ENCODE measurements at places on chromosomes 6 and 20.
A peak's percentile ranks its signal among the peaks of the same experiment; 100 is the strongest.

GRCh38 chr20:3093861-3094361 is 9.4 kb upstream of the AVP start:
- no peak for DNase-seq

GRCh38 chr6:157953580-157954091 is 28.0 kb upstream of the SYNJ2 start:
- DNase-seq = no peak

GRCh38 chr6:3480009-3480408 is 23.2 kb upstream of the SLC22A23 start:
- DNase-seq = no peak

DNA sequence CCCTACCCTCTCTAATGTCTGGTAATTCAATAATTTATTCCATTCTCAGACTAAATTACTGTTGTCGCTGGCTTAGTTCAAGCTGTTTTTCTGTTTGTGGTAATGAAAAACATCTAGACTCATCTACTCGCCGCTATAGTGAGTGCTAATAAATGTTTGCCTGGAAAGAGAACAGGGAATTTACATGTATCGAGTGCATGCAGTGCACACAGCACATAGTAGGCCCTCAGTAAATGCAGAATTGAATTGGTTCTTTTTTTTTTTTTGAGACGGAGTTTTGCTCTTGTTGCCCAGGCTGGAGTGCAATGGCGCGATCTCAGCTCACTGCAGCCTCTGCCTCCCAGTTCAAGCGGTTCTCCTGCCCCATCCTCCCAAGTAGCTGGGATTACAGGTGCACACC is 7.7 kb upstream of the NSFL1C start:
- DNase-seq = no peak

GRCh38 chr20:4952229-4952628 is 49.1 kb downstream of the SLC23A2 start:
- no peak for DNase-seq

DNA sequence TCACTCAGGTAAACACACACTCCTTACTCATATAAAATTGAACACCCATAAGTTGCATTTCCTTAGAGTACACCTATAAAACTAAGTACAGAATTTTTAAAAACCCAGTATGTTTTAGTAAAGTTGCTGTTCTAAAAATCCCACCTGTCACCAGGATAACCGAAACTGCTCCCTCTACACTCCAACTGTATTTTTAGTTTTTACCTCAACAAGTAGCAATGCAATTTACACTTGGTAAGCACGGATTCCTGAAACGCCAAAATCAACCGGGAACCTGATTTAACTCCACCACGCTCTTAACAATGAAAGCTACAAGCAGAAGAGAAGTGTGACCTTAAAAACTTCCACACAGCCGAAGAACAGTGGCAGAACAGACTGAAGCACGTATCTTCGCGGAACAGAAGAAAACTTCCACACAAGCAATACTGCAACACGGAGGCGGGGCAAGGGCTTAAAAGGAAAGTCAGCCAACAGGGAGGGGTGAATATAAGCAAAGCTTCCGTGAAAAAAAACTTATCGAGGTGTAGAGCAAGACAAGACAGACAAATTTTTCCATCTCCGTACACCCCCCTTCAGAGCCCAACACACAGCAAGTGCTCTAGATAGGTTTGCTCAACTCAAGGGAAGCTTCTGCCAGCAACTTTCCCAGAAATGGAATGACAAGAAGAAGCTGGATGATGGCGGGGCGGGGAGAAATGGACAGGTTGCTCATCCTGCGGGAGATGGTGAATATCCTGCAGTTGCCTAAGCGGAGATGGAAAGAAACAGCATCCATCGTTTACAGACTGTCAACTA is 1.4 kb downstream of the STAU1 start:
- DNase-seq = peak; percentile 48

- no peak for DNase-seq
Measured at GRCh38 chr6:49001856-49002541, 461.1 kb downstream of the MMUT start.

DNA sequence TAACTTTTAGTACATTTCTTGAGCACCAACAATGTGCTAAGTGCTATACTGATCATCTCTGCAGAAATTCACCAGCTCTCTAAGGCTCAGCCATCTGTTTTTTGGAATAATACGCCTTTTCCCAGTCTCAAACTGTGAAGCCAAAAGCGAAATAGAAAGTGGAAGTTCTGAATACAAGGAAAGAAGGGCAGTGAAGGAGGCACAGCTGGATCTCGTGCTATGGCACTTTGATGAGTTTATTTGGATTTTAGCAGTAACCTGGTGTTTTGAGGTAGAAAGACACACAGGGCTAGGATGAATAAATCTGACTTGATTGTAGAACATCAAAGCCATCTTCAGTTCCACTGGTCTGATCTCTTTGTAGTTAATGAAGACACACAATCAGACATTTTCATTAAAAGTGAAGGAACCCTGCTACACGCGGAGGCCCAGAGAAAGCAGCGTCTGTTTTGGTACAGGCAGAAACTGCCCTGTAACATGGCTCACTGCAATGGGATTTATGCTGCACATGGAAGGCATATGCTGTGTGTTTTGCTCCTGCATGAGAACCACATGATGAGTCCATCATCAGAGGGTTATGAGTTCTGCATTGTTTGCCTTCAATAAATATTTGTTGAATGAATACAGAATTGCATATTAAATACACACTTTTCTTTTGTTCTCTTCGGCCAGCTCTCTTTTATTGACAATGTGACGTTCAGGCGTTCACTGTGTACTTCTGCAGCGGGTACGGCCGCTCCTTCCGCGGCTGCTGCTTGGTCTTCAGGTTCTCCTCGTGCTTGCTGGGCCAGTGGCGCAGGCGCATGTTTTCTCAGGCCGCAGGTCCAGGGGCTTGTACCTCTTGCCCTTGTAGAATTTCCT is 100.9 kb downstream of the PREP start:
- no peak for DNase-seq

- DNase-seq = no peak
Measured at GRCh38 chr6:47716207-47716606, 17.8 kb downstream of the ADGRF4 start.

DNA sequence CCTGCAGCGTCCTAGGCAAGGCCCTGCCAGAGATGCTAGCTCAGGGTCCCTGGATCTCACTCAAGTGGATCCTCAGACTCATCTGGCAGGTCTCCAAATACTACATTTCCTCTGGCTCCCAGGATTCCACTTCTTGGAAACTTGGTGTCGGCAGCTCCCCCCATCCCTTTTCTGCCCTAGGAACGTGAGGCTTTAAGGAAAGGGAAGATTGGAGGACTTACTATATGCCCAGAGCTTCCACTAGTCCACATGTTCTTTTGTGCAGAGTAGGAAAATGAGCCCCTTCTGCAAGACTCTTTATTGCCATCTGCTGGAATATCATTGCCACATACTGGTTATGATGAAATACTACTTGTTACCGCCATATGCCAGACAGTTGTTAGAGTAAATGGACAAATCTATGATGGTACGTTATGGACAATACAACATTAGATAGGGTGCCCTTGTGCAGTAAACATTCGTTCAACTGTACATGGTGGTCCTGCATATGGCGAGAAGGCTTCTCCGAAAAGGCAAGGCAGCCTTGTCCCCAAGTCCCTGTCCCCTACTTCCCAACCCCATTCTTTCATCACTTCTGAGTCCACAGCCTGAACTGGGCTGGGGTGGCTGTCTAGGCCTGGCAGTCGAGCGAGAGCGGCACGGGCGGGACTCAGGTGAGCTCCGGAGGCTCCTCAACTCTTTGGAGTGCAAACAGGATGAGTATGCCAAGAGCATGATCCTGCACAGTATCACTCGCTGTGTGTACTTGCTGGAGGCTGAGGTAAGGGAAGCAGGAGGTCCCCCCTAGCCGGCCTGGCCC is 780 bp downstream of the ARMC12 start:
- DNase-seq = no peak

DNA sequence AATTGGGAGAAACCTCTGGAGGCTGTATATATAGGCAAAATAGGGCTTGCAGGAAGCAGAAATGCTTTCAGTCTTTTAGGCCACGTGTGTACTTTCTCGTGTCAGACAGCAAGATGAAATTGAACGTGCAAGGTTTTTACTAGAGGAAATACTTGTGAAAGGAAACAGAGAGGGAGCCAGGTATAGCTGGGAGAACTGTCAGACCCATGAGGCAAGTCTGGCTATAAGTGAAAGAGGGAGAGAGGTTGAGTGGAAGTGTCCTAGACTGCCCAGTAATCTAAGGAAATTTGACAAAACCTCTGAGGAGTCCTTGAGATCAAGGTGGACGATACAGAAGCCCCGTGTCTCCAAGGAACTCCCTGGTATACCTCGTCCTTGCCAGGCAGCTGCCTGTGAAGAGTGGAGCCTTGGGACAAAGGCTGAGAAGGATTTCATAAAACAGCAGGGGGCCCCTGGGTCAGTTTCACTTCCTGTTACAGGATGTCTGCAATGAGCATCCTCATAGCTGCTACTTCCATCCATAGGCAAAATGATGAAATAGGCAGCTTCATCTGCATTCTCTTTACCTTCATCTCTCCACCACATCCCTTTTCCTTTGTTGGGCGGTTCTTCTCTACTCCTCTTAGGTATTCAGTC is 114.4 kb upstream of the MAP3K7 start:
- no peak for DNase-seq

GRCh38 chr6:117138920-117139319 is 126.4 kb upstream of the VGLL2 start:
- no peak for DNase-seq

GRCh38 chr20:43238266-43238665 is 48.6 kb upstream of the PTPRT start:
- DNase-seq = no peak

DNA sequence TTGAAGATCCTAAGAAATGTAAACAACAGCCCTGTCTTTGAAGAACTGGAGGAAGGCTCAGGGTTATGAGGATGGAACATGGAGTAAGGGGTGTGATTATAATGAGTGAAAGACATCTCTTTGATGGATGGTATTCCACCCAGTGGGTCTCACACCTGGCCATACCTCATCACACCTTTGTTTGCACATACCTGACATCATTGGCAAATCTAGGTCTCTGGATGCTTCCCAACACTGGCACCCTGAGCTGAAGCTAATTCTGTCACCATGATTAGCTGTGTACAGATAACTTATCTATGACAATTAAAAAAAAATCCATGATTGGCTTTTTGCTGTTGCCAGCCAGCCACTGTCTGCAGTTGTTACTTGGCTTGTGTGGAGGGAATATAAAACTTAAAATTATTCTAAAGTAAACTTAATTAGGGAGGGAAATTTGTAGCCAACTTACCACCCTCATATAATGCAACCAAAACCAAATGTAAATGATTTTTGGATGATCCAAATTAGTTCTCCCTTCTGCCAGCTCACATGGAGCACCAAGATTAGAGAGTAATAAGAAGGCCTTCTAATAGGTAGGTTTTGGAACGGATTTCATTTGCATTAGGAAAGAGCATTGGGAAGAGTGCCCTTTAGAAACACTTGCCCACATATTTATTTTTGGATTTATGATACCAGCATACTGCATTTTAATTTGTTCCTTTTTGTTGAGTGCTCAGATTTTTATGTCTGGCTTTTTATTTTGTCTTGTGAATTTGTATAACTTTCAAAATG is 249.5 kb downstream of the SOX4 start:
- DNase-seq = no peak

- no peak for DNase-seq
Measured at GRCh38 chr6:29325777-29326176, 24.3 kb downstream of the OR14J1 start.

GRCh38 chr20:53789989-53790675 is 196.5 kb upstream of the ZNF217 start:
- no peak for DNase-seq

GRCh38 chr6:44054721-44055559 is 72.3 kb downstream of the MRPL14 start:
- DNase-seq = no peak

DNA sequence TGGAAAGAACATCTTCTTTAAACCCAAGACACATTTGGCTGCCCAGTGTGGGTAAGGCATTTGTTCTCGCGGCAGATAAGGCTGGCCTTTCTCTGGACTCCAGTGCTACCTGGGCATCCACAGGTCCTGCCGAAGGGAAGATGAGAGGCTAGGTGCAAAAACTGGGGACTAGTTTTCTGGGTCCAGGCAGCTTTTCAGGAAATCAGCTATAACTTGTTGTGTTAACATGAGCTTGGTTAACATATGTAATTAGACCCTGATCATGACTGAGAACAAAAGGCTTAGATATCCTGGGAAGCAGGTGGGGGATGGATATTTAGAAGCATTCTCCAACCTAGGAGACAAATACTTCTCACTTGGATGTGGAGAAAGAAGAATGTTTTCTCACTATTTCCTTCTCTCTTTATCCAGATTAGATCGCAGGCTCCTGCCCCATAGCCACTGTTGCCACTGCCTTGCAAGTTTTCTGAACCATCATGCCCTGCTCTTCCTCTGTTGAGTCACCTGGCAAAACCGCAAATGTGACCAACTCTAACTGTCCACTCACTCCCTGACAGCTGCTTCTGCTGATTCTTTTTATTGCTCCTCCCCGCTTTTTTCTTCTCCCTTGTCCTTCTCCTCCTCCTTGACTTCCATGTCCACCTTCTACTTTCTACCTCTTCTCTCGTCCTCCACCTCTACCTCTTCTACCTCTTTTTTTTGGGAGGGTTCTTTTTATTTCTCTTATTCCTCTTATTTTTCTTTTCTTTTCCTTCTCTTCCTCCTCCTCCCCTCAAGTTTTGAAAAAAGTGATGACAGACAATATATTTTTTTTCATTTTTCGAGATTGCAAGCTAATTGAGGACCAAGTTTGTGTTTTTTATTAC is 258.1 kb downstream of the UTRN start:
- no peak for DNase-seq

DNA sequence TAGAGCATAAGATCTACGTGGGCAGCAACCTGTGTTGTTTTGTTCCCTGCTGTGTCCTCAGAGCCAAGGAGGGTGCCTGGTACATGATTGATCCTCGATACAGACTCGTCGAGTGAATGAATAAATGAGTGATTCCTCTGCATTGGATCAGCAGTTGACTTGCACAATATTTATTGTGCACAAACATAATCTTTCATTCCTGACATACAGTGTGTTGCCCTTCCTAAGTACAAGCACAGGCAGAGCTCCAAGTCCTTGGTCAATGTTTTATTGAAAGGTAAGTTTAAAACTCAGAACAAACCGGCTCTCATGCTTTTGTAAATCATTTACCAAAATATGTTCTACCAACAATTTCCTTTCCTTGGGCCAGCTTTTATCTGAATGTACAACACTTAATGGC is 57.4 kb downstream of the STMND1 start:
- DNase-seq = no peak

GRCh38 chr20:44279228-44279627 is 31.8 kb downstream of the FITM2 start:
- DNase-seq = no peak

- DNase-seq = no peak
Measured at GRCh38 chr20:24977797-24978196, 14.8 kb downstream of the APMAP start.

DNA sequence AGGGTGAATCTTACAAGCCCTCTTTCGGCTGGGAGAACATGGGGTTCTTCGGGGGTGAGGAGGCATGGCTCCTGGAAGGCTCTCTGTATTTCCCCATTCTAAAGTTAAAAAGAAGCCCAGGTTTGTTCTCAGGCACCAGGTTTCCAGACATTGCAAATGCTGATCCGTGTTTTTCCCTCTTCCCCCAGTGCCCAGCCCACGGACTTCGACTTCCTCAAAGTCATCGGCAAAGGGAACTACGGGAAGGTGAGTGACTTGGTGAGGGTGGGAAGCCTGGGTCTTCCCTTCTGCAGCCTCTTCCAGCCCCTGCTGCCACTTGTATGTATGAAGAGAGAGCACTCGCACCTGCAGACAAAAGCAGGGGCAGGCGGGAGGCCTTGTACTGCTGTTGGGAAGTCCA is 8.7 kb downstream of the SGK2 start:
- no peak for DNase-seq

GRCh38 chr20:63942250-63942951 is 13.8 kb downstream of the UCKL1 start:
- no peak for DNase-seq

Measured in activated CD4-positive, CD25-positive, alpha-beta regulatory T cell treated with anti-CD3 and anti-CD28 coated beads, Interleukin-2, amount 50 U/mL, for 16 hours (primary cell).